ENCODE measurements at places on chromosomes 2 and 18. TPM values are rescaled to one million over a fixed set of nuclear protein-coding genes. Genes with fewer than 3 reads are reported as not detected.

DNA sequence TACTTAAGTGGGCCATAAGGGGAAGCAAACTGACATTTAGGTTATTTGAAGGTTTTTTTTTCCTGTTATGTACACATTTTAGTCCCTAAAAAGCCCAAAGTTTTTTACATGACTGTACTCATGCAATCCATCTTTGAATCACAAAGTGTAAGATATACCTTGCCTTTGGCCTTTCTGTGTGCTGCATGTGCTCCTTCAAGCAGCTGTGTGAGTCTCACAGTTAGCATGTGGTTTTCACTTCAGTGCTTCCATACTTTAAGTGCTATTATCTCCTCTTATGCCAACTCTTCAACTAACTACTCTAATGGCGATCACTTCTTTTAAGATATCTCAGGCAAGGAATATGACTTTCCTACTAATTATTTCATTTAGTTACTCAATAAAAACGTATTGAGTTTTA lies 597.1 kb upstream of the ACVR2A start:
- DNase-seq, result no peak

DNA sequence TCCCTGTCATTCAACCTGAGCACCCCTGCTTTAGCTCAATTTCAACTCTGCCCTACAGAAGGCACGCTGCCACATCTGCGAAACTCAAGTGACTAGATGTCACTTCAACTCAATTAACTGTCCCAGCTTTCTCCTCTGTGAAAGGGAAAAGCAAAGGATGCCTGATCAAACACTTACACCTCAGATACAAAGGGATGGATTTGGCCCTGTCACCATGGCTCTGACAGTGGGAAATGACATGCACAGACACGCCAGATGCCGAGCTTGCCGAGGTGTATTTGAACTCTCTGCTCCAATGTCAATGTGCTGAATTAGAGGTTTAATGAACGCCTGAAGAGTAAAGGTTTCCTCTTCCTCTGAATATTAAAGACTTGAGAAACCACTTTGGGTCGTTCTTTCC lies 481.1 kb downstream of the CBLN2 start:
- DNase-seq, result no peak

DNA sequence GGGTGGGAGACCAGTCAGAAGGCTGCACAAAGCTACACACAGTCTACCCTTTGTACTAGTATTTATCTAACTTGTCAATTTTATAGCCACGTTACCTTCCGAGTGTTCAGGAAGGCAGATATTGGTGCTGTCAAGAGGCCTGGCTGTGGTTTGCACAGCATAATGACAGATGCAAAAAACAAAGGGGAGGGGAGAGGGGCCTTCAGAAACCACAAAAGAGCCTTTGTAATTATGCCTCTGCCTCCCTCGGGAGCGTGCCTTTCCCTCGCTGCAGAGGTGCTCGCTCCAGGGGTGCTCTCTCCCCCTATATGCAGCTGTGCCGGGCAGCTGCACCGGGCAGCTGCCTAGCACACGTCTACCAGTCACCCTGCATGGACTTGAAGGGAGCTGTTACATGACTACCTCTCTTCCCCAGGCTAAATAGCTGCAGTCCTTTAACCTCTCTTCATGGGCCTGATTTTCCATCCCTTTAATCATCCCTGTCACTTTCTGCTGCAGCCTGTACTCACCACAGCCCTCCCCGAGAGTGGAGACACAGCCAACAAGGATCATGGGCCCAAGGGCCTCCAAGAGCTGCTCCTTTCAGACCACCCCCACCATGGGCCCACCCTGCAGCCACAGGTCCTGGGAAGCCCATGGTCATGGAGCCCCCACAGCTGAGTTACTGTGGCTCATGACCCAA lies 168.4 kb upstream of the PKDCC start:
- DNase-seq, result peak; percentile 39

DNA sequence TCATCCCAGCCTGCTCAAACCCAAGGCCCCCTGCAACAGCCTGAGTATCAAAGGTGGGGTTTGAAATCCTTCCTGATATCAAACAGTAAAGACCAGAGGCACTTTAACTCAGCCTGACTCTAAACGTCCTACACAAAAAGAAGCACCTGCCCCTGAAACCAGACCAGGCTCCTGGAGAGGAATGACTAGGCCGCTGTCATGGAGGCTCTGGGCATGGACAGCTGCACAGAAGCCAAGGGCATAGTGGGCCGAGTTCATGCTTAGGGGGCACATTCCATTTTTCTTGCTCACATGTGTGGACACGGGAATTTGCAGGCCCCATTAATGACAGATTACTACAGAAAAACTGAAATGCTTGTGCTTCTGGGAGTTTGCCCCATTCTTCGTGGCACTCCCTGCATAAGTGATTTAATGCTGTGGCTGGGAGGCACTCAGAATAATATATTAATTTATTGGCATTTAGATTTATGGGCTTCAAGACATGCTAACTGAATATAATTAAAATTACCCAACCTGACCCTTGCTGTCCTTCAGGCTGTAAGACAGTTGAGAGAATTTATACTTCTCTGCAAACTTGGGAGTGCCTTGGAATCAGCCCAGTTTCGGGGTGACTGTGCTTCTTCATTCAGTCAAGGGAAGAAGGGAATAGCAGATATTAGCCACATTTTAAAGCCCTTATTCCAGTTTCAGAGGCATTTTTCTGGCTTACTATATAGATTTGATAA lies 105.5 kb downstream of the GYPC start:
- no peak for DNase-seq

DNA sequence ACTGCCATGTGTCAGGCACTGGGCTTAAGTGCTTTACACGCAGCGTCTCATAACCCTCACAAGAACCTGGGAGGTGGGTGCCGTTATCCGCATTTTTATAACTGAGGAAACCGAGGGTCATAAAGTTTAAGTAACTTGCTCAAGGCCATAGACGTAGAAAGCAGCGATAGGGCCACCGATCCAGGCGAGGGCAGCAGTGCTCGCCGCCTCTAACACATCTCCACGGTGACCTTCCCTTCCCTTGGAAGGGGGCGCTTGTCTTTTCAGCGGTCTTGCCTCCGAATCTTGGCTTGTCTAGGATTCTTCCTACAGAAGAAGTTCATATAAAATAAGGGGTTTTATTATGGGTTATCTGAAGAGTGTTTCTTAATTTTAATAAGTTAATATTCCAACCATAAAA lies 186.6 kb downstream of the GBX2 start:
- DNase-seq, result peak; percentile 83

GRCh38 chr2:181252262-181253148 lies 204.7 kb upstream of the ITGA4 start:
- no peak for DNase-seq

- no peak for DNase-seq
Observed at GRCh38 chr18:43061318-43061717, 54.2 kb downstream of the RIT2 start.

DNA sequence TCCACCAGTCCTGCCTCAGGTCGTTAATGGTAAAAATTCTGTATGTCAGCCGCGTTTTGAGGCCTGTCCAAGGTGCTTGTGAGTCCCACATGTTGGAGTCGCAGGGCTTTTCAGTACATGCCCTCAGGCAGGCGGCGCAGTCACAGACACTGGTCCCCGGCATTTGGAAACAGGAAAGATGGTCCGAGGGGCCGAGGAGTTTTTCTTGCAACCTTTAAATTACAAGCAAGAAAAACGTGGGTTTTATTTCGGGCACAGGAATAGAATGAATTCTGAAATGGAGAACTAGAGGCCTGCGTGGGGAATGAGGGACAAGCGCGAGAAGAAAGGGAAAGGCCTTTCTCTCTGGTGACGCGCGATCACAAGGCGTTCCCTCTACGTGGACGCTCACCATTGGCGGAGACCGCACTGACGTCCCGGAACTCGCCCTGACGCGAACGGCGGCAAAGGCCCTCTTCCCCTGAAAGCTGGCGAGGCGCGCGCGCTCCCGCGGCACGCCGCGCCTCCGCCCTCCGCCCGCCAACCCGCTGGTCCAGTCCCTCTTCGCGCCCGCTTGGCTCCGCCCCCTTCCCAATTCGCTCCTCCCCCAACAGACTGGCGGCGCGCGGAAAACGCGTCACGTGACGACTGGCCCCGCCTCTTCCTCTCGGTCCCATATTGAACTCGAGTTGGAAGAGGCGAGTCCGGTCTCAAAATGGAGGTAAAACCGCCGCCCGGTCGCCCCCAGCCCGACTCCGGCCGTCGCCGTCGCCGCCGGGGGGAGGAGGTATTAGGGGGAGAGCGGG lies at the start of gene HNRNPA3:
HNRNPA3 (plus strand) TSS at position 689 of the 785 bp plus-strand sequence; CDS start at position 695, 6 bp downstream.
- DNase-seq, result peak; percentile 98

DNA sequence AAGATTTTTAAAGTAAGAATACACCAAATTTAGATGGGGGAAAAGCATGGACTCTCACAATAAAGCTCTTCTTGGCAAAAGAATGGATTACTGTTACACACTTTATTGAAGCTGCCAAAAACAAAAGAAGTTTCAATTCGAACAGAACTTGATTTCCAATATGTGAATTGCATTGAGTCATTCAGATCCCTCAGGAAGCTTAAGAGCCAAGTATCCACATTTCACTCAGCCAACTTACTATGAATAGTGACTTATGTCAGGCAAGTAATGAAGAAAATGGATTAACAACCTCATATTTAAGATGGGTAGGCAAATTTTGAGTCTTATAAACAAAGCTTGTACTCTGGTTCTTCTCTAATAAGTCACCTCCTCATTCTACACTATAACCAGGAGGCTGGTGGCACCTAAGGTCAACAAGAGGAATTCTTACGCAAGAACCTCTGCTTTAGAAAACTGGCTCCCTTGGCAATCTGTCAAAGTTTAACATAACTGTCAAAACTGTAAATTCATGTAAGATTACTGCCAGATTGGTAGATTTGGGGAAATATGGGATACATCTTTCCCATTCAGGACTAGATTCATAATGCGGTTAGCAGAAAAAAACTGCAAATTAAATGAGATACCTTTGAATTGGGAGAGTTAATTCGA lies 6.0 kb downstream of the HADHA start:
- no peak for DNase-seq

GRCh38 chr2:68046224-68046623 lies 16.6 kb downstream of the C1D start:
- no peak for DNase-seq

GRCh38 chr18:10169064-10169562 lies 255.3 kb downstream of the VAPA start:
- DNase-seq, result no peak

GRCh38 chr2:111668741-111669140 lies 215.3 kb downstream of the ANAPC1 start:
- DNase-seq, result no peak

DNA sequence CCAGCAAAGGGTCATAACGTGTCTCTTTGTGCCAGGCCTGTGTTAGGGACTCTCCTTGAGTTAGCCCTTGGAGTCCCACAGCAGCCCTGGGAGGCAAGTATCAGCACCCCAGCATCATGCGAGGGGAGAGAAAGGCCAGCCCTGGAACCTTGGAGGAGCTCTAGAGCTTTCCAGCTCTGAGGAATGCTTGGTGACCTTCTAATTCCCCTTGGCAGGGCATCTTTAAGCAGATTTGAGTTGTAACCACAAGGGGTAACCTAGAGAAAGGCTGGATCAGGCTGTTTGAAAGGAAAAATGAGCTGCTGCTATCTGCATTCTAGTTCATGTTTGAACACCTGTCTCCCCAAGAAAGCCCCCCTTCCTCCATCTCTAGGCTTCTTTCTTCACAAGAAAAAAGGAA lies 23.8 kb upstream of the ODC1 start:
- peak; percentile 71 for DNase-seq

Gene FBXO15
- total RNA-seq, result 0.55 TPM

Gene SMIM21
- total RNA-seq, result not detected

Gene FAM136A
- 87.1 TPM for total RNA-seq

Gene ABCB11
- total RNA-seq, result 0.66 TPM

Gene CCDC178
- not detected for total RNA-seq

Gene NPHP1
- 1.9 TPM for total RNA-seq

Gene SULT1C4
- 2.9 TPM for total RNA-seq

Gene ADCYAP1
- not detected for total RNA-seq

Gene SLC14A1
- total RNA-seq, result not detected

Gene PCARE
- not detected for total RNA-seq

Gene SOWAHC
- total RNA-seq, result 27.1 TPM

Gene LDLRAD4
- 23.9 TPM for total RNA-seq
